ENCODE measurements at places on chromosomes 16 and 17.

GRCh38 chr16:46908540-46909372, 24.6 kb downstream of the GPT2 start:
- peak; percentile 75 for DNase-seq

DNA sequence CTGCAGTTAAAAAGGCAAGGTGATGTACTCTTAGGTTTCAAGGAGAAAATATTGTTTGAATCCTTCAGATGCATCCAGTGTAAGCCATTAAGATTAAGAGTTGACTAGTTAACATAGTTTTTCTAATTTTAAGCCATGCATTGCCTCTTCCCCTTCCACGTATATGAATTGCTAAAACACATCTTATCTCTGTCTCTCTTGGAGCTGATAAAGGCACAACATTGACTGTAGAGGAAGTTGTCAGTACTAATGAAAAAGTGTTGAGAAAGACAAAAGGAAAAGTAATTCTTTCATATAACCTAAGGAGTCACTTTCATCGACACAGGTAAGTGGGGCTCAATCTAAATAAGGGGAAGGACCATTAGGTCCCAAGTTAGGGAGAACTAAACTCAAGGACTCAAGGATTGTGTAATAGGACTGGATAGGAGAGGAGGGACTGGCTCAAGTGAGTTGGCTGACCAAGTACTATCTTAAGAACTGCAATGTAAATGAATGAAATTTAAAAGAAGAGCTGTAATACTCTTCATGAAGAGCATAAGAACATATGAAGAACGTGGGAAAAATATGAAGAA, 55.6 kb downstream of the GRB7 start:
- no peak for DNase-seq

DNA sequence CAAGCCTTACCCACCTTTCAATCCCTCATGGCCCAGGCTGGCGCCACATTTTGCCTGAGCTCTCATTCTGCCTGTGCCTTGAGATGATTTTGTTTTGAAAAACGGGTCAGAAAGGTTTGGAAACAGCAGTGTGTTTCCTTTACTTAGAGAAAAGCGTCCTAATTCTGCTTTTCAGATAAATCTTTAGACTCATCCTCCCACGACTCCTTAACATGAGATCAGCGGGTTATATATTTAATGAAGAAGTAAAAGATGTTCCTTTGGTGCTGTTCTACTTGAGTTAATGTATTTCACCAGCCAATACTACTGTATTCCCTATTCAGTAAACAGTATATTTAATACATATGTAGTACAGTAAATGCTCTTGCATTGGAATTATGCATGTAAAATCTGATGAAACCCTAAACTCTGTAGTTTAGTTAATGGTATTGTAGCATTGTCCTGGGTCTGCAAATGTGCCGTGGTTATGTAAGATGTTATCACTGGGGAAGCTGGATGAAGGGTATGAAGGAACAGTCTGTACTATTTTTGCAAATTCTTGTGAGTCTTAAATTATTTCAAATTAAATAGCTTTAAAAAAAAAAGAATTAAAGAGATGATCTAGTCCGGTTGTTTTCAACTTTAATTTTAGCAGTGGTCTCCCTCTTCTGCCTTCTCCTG, 199.4 kb upstream of the CACNG5 start:
- peak; percentile 37 for DNase-seq

DNA sequence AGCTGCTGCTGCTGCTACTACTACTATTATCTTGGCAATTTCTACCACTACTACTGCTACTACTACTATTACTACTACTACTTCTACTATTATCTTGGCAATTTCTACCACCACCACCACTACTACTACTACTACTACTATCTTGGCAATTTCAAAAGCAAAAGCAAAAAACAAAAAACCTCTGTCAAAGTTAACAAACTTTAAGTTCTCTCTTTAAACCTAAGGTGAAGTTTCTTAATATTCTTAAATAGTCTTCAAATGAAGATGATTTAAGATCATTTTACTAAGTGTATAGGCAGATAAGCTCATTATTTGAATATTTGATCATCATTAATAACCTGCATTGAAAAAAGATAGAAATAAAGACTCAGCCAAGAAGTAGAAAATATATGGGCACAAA, 118.5 kb downstream of the BRIP1 start:
- DNase-seq: no peak

GRCh38 chr17:3962217-3962964, 1.8 kb downstream of the ATP2A3 start:
- DNase-seq: no peak

GRCh38 chr17:34161690-34162089, 93.4 kb upstream of the CCL2 start:
- DNase-seq: no peak

GRCh38 chr17:66272811-66273585, 29.4 kb upstream of the PRKCA start:
- DNase-seq: no peak

All from suppressor macrophage treated with lipopolysaccharide for 4 hours (primary cell).